ENCODE measurements at places on chromosomes 2 and 18. TPM values are rescaled to one million over a fixed set of nuclear protein-coding genes. Genes with fewer than 3 reads are reported as not detected.

The SNRPD1 gene
- 11.5 TPM for total RNA-seq

The C1D gene
- 54.8 TPM for total RNA-seq

The TGFA gene
- 6.3 TPM for total RNA-seq

The FN1 gene
- 717 TPM for total RNA-seq

The ABCG5 gene
- total RNA-seq: not detected

The CCDC148 gene
- 2.1 TPM for total RNA-seq

The DNER gene
- 1.3 TPM for total RNA-seq

The LTBP1 gene
- total RNA-seq: 167 TPM

The BOLL gene
- total RNA-seq: 2.8 TPM

The TUBA4B gene
- total RNA-seq: not detected

The C2orf81 gene
- 1.0 TPM for total RNA-seq

The ACADL gene
- total RNA-seq: 8.6 TPM

The SERPINB12 gene
- 2.6 TPM for total RNA-seq

The SCN2A gene
- 0.31 TPM for total RNA-seq

The APOB gene
- total RNA-seq: under 0.01 TPM

The PMAIP1 gene
- total RNA-seq: 15.7 TPM

The TPO gene
- 4.4 TPM for total RNA-seq

The PRR30 gene
- total RNA-seq: not detected

The SNTG2 gene
- 2.7 TPM for total RNA-seq

The CLEC4F gene
- not detected for total RNA-seq

The TMEM87B gene
- total RNA-seq: 26.4 TPM

The AQP12B gene
- not detected for total RNA-seq

The SERPINB4 gene
- not detected for total RNA-seq

The CDH2 gene
- 6.5 TPM for total RNA-seq

The ZNF396 gene
- total RNA-seq: 1.5 TPM

The DYSF gene
- total RNA-seq: 100 TPM

The SERPINB5 gene
- 25.3 TPM for total RNA-seq

The CKAP2L gene
- 35.3 TPM for total RNA-seq

The SNED1 gene
- 15.0 TPM for total RNA-seq

The EGR4 gene
- not detected for total RNA-seq

The DLGAP1 gene
- 4.4 TPM for total RNA-seq

The FAP gene
- total RNA-seq: 50.0 TPM

The STAT4 gene
- total RNA-seq: 4.8 TPM

The SPEG gene
- 136 TPM for total RNA-seq

The RNU2-63P gene
- not detected for total RNA-seq

The SDC1 gene
- 44.2 TPM for total RNA-seq

The ANKRD39 gene
- total RNA-seq: 12.0 TPM

The SAG gene
- total RNA-seq: not detected

Measured in tongue (tissue), 3 donors.